ENCODE measurements at places on chromosomes 12 and 14.

DNA sequence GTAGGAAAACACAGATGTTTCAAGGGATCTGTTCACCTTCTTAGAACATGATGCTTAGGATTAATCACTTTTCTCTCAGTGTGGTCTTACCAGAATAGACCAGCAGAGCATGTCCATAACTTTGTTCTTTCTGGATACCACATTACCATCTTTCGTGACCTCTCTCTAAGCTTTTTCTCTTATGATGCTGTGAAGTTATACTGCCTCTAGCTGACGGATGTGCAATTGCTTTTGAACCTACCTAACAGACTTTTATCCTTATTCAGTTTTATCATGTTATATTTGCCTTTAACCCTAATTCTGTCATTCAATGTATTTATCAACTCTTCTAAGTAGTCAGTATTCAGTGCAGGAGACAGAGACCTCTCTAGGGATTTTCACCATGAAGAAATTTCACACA is 246.7 kb downstream of the DACT1 start:
- no peak for DNase-seq

GRCh38 chr14:28773176-28773575 is 6.6 kb downstream of the FOXG1 start:
- DNase-seq: no peak

DNA sequence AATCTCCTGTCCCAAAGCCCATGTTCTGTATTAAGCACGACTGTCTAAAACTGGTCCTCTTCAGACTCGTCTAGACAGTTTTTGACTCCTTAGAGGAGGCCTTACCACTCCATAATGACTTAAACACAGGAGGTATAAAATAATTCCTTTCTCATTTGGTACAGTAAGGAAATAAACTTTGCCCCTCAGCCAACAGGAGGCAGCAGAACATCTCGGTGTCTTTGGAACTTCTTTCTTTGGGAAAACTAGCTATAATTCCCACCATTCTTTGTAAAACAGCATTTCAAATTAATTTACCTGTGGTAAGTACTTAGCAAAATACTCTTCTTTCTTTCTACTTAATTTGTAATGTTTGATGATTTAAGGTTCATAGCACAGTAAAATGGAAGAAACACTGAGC is 292.7 kb upstream of the G2E3 start:
- DNase-seq: no peak

DNA sequence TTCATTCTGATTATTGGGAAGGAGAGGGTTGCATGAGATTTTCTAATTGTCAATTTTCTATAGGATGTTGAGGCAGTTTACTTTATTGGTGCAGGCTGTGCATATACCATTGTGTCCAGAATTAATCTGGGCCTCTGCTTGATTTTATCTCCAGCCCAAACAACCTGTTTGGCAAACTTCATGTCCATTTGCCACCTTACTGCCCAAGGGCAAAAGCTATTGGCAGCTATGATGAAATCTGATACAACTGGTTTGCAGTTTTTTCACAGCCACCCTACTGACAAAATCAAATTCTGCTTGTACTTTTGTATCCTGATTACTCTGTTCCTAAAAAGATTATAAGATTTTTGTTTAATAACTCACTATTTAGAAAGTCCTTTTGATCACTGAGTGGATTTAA is 789.2 kb upstream of the FBXO33 start:
- no peak for DNase-seq

DNA sequence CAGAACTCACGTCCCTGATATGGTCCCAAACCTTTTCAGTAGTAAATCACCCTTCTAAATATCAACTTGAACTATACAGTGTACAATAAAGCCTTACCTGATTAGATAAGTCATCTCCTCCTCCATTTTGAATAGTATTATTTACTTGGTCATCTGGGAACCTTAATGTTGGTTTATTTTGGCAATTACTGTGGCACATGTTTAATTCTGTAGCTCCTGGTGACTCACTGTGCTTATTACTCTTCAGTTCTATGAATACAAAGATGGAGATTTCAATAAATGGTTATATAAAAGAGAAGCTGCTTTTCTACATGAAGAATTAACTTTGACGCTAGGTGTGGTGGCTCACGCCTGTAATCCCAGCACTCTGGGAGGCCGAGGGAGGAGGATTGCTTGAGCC is 25.4 kb downstream of the MIS18BP1 start:
- DNase-seq: no peak

GRCh38 chr14:30295980-30296379 is 263.0 kb upstream of the G2E3 start:
- DNase-seq: no peak

- DNase-seq: no peak
Measured at GRCh38 chr12:47818467-47819137, 1.1 kb downstream of the HDAC7 start.

GRCh38 chr14:83251402-83251801 is 1717.7 kb upstream of the SEL1L start:
- DNase-seq: no peak

DNA sequence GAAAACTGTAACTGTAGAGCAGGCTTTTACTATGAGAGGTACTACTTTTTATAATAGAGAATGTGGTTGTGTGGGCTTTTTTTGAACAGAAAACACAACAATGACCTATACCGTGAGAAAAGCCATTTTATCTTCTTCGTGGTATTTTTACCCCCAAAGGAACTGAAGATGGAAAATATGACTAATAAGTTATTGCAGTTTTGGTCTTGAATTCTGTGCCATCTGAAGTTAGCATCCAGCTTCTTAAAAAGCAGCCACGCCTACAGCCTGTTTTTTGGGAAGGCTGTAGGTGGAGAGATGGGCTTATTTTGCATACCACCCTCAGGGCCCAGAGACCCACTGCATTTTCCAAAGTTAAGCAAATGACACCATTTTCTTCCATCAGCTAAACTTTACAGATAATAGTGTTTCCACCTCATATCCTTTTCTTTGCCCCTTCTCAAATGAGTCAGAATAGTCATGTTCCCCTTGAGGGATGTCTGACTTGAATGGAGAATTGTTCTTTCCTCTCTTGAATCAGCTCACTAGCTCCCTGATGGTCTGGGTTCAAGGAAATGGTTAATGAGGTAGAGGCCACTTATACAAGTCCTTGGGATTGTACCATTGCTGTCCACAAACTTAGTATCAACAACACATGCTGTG is 53.0 kb downstream of the TBC1D30 start:
- no peak for DNase-seq

DNA sequence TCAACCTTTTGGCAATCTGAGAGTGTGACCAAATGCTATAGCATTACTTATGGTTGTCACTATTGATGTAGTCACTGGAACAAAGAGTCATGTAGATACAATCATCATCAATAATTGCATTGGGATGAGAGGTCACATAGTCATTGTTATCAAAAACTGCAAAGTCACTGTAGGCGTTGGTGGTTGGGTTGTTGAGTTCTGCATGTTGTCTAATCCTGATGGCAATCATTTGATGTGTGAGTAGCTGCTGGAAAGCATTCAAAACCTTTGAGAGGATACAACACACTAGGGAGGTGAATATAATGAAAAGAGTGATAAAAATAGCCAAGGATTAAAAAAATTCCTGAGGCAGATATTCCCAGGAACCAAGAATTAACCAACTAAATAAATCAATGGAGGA is 214.7 kb upstream of the SYT10 start:
- DNase-seq: no peak

GRCh38 chr12:118925407-118925806 is 55.9 kb upstream of the SRRM4 start:
- no peak for DNase-seq

- DNase-seq: no peak
Measured at GRCh38 chr12:90280564-90281058, 572.0 kb upstream of the ATP2B1 start.

DNA sequence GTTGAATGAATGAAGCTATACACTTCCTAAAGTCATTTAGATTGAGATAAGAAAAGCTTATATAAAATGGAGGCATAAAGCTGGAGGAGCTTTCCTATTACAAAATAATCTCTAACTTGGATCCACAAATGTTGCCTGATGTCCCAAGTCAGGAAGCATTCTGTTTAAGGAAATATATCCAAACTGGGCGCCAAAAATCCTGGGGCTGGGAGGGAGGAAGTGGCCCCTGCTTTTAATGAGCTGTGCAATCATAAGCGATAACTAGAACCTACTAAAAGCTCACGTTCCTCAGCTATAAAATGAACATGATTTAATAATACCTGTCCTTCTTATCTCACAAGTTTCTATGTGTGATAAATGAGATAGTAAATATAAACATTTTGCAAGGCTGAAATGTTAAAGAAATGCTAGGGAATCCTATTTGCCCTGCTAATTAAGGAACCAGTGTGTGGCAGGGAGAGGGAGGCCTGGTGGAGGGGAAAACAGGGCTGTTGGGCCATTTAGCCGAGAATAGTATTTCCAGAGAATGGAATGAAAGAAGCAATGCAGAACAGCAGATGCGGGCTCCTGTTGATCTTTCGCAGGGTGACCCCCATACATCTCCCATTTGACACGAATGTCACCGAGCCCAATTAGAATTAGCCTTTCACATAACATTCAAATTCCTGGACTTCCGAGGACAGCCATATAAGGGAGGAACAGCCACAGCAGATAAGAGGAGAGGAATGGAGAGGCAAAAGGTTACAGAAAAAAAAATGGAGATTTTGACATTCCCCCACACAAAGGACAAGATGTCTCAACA is 25.9 kb downstream of the DUSP6 start:
- no peak for DNase-seq

- no peak for DNase-seq
Measured at GRCh38 chr12:123808167-123808566, 46.1 kb downstream of the DNAH10 start.

DNA sequence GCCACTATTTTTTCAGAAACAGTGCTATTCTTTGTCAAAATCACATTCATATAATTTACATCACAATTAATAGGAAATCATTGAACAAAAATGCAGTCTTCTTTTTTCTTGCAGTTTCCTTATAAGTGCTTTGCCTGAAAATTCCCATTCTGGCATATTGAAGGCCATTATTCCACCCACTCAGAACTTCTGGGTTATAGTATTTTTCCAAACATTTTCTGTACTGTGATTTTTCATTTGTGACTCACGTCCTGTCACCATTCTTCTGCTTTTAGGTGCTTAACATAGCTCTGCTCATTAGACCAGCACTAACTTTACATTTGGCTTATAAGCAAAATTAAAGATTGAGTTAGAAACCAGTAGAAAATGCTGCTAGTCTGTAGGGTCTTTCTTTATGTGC is 241.0 kb upstream of the NPAS3 start:
- DNase-seq: peak; percentile 12

- no peak for DNase-seq
Measured at GRCh38 chr12:49049566-49050224, 10.9 kb downstream of the KMT2D start.

GRCh38 chr12:102821149-102821548 is 95.9 kb downstream of the PAH start:
- no peak for DNase-seq

- DNase-seq: no peak
Measured at GRCh38 chr12:43758247-43758727, 303 bp downstream of the PUS7L start.

Data from NCI-H1694 (cell line).